ENCODE measurements at places on chromosomes 5 and 9.

- DNase-seq, result no peak
Measured at GRCh38 chr5:116229131-116229689, 144.4 kb downstream of the COMMD10 start.

GRCh38 chr5:995318-995717 is 13.3 kb upstream of the NKD2 start:
- DNase-seq, result no peak

GRCh38 chr9:8133606-8134005 is 334.0 kb upstream of the DMAC1 start:
- no peak for DNase-seq

DNA sequence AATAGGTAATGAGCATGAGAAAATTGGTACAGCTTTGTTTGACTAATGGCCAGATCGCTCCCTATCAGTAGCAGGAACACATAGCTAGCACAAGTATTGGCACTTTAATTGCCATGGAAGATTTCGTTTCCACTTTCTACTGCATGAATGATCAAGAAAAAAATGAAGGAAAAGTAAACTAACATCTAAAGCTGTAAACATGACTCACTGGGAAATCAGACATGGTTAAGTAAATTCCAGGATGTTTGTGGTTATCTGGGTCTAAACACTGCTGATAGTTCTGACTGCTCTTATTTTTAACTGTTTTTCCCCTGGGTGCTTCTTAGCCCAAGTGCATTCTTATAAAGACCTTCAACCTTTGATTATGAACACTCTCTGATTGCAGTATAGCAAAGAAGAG is 388.9 kb downstream of the NR2F1-AS1 start:
- DNase-seq, result no peak

- no peak for DNase-seq
Measured at GRCh38 chr5:132391247-132391646, 21.7 kb downstream of the SLC22A5 start.

- DNase-seq, result no peak
Measured at GRCh38 chr5:168227973-168228615, 63.4 kb upstream of the WWC1 start.

- no peak for DNase-seq
Measured at GRCh38 chr9:72977670-72978069, 24.8 kb upstream of the ALDH1A1 start.

GRCh38 chr5:15983392-15983791 is 196.2 kb downstream of the MARCHF11 start:
- DNase-seq, result no peak

DNA sequence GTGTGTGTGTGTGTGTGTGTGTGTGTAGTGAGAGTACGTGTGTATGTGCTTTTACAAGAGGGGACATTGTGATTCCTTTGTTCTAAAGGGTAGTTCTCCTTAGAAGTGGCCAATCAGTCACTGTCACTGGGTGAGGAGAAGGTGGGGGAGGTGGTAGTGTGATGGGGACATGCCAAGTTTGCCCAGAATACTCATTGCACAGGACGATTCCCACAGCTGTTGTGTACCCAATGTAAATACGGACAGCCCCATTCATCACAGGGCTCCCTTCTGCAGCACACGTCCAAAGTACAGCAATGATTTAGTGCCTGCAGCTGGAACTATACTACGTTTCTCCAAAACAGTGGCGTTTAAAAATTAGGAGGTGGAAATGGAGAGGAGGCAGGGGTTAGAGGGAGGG is 287.8 kb downstream of the TLR4 start:
- no peak for DNase-seq

- no peak for DNase-seq
Measured at GRCh38 chr5:103041071-103041676, 78.8 kb downstream of the GIN1 start.

DNA sequence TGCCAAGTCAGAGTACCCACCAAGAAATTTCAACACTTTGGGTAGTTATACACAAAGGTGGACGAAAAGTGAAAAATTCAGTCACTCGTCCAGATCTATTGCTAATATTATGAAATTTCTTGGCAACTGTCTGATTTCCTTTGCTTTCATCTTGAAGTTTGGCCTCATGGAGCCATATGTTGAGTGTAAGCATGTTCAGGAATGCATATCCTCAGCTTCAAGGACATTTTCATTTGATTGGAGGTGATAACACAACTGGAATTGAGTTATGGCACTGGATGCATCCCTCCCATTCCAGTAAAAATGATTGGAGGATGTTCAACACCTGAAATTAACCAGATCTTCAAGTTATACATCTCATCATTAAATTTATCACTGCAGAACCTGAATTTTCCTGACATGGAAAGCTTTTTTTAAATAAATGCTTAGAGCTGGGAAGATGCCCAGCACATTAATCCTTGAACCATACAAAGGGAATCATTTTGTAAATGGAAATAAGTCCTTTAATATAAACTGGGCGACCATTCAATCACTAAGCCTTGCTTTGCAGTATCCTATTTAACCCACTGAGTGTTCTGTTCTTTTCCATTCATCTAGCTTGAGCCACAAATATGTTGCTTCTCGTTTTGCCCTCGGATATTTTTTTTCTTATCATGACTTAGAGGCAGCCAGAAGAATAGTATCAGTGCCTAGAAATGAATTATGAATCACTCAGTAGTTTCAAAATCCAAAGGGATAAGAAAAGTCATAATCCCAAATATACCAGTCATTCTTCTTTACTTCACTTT is 273.7 kb upstream of the PIK3R1 start:
- DNase-seq, result no peak

DNA sequence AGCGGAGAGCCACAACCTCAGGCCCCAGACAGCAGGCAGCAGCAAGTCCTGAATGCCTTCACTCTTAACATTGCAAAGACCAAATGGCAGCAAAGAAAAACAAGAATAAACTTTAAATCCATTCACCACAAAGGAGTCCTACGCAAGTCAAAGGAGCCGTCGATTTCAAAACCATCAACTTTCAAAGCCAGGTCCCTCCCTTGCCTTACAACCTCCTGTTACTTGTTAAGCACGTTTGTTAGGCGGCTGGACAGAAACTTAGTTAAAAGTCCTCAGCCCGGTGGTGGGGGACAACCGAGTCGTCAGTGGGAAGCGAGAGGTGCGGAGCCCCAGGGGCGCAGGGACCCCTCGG is 938 bp downstream of the LPAR1 start:
- no peak for DNase-seq

GRCh38 chr9:109064963-109065702 is 51.8 kb upstream of the CTNNAL1 start:
- DNase-seq, result no peak
